ENCODE measurements at places on chromosomes 3 and 15. TPM values are rescaled to one million over a fixed set of nuclear protein-coding genes. Genes with fewer than 3 reads are reported as not detected.

CLDN18 gene
- total RNA-seq = not detected

SAXO2 gene
- 0.35 TPM for total RNA-seq

MEIS2 gene
- 17.1 TPM for total RNA-seq

GRCh38 chr3:149909923-149910322 lies 60.8 kb downstream of the PFN2 start:
- no peak for DNase-seq

GRCh38 chr3:157285966-157286365 lies 126.0 kb upstream of the CCNL1 start:
- no peak for DNase-seq

- peak; percentile 61 for DNase-seq
Observed at GRCh38 chr3:71129611-71130431, 453.7 kb downstream of the FOXP1 start.

GRCh38 chr15:98322581-98322980 lies 325.8 kb upstream of the IGF1R start:
- DNase-seq = no peak

DNA sequence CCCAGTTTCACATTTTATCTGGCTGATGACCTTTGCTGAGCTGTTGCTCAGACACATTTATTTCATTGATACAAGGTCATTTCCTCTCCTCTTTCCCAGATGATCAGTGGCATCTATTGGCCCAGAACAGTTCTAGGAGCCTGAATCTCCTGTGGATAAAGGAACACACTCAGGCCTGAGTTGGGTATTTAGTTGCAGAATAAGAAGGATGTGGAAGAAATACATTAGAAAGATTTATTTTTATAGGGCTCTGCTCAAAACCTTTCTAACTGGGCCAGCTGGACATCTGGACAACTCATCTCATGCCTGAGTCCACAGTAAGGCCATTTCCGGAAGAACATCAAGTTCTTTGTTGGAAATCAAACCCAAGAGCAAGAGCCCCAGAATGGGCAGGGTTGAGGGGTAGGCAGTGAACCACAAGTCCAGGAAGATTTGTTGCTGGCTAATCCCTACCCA lies 19.7 kb upstream of the MFGE8 start:
- DNase-seq = no peak

All from HT1080 (cell line).